ENCODE measurements at places on chromosomes 2 and 18.

GRCh38 chr2:174888646-174889271, 116.4 kb downstream of the CHN1 start:
- DNase-seq = no peak

GRCh38 chr18:6961331-6961730, 156.3 kb downstream of the LAMA1 start:
- no peak for DNase-seq

DNA sequence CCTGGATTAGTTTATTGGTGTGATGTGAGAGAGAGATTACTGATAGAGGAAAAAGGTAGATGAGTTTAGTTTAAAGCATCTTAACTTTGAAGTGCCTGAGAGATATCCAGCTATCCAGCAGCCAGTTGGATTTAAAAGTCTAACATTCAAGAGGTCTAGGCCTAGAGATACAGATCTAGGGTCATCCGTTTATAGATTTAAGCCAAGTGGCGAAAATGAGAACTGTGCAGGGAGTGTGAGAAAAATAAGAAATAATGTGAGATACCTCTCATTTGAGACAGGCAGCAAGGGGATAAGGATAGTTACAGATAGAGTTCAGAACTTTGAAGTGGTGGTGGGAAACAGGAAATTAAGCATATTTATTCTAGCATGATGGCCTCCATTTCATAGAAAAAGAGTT, 5.3 kb upstream of the ORC2 start:
- DNase-seq = no peak

GRCh38 chr2:222598611-222599010, 57.3 kb downstream of the FARSB start:
- DNase-seq = no peak

GRCh38 chr2:14516844-14517243, 115.7 kb upstream of the LRATD1 start:
- DNase-seq = no peak

GRCh38 chr18:38940863-38941531, 1375.4 kb upstream of the CELF4 start:
- DNase-seq = peak; percentile 80

DNA sequence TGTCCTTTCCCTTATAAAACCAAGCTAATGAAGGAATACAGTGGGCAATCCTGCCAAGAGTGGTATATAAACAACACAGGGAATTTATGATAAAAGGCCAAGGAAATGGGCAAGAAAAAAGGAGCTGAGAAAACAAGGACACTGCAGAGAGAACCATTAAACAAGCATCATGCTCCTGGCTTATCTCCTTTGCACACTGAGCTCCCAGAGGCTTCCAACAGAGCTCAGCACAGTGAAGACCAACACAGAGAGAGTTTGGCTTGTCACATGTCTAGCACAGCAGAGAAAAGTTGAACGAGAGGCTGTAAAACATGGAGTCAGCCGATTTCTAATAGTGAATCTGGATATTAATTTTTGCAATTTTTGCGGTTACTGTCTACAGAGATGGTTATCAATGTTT, 68.0 kb upstream of the KLF7 start:
- DNase-seq = no peak

DNA sequence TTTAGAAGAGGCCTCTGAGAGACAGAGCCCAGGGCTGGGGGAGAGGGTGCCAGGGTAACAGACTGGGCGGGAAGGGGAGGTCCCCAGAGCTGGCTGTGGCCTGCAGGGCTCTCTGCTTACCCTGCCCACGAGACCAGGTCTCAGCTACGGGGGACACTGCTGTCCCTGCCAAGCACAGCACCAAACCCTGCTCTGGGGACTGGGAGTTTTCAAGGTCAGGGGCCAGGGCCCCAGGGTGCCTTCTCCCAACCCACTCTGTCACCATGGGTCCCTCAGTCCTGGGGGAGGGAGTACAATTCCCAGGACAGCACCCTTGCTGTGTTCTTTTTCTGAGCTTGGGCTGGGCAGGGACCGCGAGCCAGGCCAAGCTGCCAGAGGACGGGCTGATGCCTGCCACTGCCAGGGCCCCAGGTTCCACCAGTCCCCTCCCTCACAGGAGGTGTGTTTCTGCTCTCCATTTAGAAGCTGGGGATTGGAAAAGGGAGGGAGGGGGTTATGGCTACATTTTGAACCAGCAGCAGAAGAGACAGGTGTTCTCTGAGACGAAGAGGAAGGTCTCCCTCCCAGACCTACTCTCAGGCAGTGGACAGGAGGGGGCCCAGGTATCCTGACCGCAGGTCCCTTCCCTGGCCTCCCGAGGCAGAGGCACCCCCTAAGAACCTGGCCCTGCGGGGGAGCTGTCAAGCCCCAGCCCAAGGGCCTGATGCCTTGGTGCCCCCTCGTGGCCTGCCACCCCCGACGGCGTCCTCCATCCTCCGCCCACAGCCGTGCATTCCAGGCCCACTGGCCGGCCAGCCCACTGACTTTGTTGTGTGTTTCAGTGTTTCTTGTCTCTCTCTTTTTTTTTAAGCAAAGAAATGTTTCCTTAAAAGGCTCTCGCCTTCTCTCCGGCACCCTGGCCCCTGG, 80.4 kb downstream of the TNS1 start:
- no peak for DNase-seq

DNA sequence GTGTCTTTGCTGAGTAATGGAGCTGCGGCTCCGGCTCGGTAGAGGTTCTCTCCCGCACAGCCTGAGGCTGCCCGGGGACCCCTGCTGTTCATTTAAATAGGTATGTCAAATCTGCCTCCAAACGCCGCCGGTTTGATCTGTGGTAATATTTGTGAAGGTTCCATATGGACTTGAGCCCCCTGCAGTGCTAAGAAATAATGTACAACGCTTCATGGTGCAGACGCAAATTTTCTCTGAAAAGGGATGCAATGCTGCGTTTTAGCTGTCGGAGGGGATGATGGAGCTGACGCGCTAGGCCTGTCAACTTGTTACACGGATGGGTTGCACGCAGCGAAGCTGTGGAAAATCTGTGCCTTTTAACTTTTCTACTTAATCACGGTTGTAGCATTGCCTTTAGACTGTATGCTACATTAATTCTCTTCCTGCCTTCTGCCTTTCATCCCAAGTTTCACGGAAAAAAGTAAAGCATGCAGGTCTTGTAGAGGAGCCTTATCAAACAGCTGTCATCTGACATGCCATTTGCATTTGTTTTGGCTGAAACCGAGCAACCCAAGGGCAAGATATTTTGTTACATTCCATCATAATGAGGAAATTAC, 43.2 kb downstream of the MRPS9 start:
- no peak for DNase-seq

GRCh38 chr2:217332866-217333265, 473.0 kb upstream of the TNP1 start:
- DNase-seq = no peak

DNA sequence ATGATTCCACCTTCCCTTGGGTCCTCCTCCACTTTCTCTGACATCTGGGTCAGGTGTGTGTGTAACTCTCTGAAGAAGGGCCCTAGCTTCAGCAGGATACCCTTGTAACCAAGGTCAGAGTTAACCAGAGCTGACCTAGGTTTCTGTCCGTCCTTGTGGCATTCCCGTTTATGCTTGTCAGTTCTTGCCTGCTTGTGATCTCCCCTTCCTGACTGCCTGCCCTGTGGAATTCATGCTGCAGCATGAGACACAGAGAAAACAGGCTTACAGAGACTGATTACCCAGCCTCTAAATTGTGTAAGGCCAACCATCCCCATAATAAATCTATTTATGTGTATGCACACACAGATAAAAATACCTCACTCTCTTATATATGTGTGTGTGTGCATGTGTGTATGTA, 22.8 kb downstream of the NXPH2 start:
- DNase-seq = no peak

GRCh38 chr2:197113275-197113711, 186.8 kb upstream of the PGAP1 start:
- peak; percentile 19 for DNase-seq

DNA sequence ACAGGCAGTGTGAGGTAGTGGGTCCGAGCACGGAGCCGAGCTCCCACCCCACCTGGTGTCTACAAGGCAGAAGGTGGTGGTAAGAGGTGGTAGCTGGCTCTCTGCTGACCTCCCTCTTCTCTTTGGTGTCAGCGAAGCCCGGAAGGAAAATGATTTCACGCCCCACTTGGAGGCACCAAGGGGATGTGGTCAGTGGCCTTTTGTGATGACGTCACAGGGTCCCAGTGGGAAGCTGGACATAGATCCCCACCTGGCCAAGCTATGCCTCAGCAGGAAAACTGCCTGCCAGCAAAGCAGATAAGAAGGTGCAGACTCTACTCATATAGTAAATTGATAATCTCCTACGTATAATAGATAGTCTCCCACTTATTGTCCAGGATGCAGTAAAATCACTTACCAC, 183.7 kb upstream of the ALKAL2 start:
- no peak for DNase-seq

DNA sequence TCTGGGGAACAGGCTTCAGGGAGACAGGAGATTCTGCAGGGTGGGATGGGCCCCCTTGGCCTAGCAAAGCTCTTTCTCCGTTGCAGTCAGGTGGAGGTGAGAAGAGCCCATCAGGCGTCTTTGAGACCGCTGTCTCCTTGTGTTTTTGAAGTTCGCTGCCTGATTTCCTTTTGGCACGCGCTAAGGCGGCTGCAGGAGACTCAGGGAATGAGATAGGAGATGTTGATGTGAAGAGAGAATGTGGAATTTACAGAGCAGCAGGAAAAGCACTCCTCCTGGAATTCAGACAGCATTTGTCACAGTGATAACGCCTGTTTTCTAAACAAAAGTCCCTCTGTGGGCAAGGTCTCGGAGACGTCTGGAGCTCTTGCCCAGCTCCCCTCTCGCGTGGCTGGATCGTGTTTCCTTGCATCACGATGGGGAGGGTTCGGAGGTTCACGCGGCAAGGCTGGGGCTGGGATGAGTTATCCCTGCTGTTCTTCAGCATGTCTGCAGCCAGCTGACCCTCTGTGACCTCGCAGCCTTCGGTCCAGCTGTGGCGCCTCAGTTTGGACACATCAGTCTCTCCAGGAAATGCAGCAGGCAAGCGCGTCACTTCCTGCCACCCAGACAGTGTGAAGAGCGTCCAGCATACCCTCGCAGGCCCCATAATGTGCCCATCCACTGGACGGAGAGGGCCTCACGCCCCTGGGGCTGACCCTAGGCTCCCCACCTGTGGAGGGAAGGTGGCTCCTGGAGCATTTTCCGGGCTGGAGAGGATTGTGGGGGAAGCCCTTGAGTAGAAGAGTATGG, 30.2 kb downstream of the GLI2 start:
- no peak for DNase-seq

- DNase-seq = no peak
Measured at GRCh38 chr2:29611850-29612249, 309.5 kb downstream of the ALK start.

GRCh38 chr2:233912691-233913423, 4.3 kb upstream of the TRPM8 start:
- no peak for DNase-seq

GRCh38 chr2:54392555-54393324, 63.4 kb upstream of the SPTBN1 start:
- no peak for DNase-seq

- no peak for DNase-seq
Measured at GRCh38 chr2:196591621-196592022, 47.9 kb upstream of the CCDC150 start.

DNA sequence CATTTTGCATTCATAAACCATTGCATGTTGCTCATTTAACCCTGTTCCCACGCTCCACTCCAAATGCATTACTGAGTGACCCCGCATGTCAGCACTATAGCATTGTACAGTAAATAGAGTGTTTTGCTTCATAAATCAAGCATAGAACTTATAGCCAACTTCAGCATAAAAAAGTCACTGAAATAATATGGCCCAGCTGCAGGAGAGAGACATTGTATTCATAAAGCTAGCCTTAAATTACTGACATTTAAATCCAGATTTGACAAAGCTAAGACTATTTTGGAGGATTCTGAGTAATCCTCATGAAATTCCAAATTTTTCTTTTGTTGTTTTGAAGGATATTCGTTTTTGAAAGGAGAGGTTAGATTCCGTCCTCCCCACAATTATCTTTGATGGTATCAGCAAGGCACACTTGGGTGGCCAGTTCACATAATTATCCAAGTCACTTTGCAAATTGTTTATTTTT, 320.9 kb upstream of the TCF4 start:
- DNase-seq = no peak

DNA sequence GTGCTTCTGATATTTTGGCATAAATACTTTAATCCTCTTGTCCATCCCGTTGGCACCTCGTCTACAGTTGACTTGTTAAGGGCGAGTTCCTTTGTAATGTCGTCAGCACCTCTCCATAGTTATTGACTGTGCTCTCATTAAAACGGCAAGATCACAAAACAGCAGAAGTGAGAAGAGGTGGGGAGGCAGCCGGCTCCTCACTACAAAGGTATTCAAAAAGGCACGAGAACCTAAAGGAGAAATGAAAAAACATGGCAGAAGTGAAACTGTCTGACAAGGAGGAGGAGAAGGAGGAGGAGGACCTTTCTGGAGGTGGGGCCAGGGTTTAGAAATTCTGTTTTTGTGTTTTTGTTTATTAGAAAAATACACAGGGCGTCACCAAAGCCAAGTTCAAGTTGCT, 235.6 kb downstream of the BCL11A start:
- DNase-seq = no peak

GRCh38 chr18:76819411-76820136, 2.8 kb upstream of the ZNF236 start:
- DNase-seq = no peak

DNA sequence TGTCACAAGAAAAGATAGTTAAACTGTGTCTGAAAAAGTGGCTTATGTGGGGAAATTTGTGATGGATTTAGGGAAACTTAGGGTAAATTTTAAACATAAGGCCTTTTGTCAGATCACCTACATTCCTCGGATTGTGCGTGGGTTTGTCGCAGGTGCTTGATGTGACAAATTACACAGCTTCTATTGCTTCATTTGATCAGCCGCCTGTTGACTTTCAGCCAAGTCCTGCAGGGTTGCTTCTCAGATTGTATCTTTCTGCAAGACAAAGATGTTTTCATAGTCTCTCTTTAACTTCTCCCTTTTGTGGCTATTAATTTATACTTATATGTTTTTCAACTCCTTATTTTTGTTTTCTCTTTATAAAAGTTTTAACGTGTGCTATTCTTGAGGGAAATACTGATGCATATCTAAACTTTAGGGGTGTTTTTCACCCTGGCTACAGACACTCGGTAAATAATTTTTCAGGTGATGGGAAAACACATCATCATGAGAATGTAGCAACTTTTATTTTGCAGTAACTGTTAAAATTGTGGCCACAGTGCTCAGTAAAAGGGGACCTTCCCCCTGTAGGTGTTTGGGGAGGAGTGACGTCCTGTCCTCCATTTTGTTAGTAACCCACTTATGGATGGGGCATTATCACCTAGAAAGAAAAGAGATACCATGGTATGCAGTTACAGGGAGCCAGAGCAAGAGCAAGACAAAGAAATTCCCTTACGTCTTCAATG, 31.4 kb downstream of the GALM start:
- DNase-seq = peak; percentile 73

DNA sequence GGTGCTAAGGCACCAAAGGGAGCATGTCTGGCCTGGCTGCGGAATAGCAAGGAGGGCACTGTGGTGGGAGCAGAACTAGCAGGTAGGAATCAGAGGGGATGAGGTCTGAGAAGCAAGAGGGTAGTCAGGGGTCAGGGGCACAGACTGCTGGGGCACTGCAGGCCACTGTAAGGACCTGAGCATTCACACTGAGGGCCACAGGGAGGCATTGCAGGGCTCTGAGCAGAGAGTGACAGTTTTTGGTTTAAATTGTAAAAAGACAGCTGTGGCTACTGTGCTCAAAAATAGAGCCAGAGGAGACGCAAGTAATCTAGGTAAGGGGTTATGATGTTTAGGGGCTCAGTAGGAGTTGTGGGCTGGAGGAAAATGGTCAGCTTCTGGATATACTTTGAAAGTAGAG, 41.5 kb downstream of the ARHGAP25 start:
- no peak for DNase-seq

GRCh38 chr18:59704146-59704545, 6.9 kb upstream of the CCBE1 start:
- no peak for DNase-seq
